ENCODE measurements at places on chromosomes 2 and 18.

GRCh38 chr2:168138374-168138773 lies 109.0 kb downstream of the STK39 start:
- DNase-seq: no peak

DNA sequence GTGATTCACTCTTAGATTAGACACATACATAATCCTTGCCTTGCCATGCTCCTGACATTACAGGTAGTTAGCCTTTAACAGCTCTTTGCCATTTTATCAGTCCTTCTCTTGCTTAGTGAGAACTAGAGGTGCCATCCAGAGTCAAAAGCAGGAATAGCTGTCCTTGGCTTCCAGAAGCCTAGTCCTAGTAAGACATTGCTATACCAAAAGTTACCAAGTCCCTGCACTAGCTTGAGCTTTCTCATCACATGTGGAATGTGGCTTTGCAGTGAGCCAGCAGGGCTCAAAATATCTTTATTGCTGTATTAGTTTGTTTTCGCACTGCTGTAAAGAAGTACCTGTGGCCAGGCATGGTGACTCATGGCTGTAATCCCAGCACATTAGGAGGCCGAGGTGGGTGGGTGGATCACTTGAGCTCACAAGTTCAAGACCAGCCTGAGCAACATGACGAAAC lies 104.7 kb upstream of the NOSTRIN start:
- no peak for DNase-seq

GRCh38 chr2:46663614-46664013 lies 184.2 kb downstream of the TMEM247 start:
- DNase-seq: no peak

DNA sequence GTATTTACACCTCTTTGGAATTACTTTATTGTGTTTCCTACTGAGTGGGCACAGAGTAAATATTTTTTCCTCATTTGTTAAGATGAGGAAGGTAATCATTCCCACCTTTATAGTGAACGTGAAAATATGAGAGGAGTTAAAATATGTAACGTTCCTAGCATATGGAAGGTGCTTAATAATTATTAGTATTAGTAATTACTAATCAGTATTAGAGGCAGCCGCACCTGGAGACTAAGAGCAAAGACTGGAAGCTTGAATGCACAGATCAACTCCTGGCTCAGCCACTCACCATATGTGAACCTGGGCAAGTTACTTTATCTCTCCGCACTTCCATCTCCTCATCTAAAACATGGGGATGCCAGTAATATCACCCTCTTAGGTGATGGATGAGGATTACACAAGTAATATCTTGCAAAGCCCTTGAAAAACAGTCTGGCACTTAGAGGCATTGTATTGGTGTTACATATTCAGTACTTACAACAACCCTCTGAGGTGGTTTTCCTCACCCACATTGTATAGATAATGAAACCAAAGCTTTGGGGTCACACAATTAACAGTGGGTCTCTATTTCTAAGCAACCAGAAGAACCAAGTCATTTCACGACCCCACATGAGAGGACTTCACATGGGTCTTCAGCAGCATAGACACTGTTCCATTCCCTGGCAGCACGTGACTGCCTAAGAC lies 100.3 kb upstream of the KCTD1 start:
- no peak for DNase-seq

- no peak for DNase-seq
These were observed 3.3 kb downstream of the RHBDD1 start for GRCh38 chr2:226839161-226839560.

GRCh38 chr2:78890935-78891334 lies 134.6 kb upstream of the REG3G start:
- no peak for DNase-seq

DNA sequence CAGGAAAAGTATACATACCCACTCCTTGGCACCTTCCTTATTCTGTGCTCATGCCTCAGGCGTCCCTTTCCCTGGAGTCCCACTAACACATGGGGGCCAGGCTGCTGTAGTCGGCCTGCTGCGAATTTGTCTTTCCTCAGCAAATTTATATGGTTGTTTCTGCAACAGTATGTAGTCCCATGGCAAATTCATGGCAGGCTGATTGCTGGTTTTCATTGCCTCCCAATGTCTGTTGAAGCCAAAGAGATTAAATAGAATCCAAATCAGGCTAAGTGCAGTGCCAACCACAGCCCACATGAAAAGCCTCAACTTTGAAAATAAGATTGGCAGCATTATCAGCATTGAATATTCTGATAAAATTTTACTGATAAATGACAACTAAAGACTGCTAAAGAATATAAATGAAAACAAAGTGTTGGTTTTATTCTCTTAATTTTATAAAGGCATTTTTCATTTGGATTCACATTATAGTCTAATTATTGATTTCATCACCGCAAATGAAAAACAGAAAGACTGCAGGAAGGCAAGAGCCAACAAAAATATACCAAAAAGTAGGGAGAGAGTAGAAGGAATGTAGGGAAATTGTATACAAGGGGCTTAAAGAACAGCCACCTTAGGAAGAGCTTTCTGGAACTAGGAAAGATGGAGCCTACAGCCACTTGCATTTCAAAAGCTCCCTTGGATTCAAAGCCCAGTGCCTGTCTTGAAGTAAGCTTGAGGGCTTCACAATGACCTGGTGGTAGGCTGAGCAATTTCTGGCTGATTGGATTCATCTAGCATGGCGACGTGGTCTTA lies 283.7 kb upstream of the MMADHC start:
- DNase-seq: no peak

DNA sequence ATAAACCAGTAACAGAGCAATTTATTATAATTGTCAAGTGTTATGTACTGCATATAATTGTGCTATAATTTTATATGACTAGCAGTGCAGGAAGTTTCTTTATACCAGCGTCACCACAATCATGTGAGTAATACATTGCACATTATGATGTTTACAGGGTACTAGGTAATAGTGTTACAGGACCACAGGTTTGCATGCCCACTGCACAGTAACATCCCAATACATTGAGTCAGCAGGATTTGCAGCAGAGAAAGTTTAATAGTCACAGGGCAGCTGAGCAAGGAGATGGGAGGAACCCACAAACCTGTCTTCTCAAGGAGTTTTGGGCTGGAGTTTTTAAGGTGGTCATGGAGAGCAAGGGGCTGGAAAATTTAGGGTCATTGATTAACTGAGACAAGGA lies 1042.9 kb upstream of the ACVR2A start:
- no peak for DNase-seq

- peak; percentile 62 for DNase-seq
These were observed 16.1 kb upstream of the VPS54 start for GRCh38 chr2:64035072-64035942.

- DNase-seq: no peak
These were observed 140.6 kb downstream of the GCA start for GRCh38 chr2:162484551-162484950.

DNA sequence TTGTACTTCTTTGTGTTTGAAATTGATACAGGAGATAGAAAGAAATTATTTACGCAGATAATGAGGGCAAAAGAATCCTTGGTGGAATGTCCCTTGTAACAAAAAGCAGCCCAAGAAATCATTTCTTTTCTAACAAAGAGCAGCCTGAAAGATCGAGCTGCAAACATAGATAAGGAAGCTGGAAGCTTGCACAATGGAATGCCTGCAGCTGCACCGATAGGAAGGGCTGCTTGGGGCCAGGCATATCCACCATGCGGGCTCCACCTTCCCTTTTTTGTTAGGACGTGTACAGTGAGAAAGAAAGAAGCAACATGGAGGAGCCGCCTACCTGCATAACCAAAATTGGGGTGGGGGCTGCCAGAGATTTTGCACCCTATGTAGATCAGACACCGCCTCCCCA lies 568.7 kb downstream of the METTL4 start:
- DNase-seq: no peak

DNA sequence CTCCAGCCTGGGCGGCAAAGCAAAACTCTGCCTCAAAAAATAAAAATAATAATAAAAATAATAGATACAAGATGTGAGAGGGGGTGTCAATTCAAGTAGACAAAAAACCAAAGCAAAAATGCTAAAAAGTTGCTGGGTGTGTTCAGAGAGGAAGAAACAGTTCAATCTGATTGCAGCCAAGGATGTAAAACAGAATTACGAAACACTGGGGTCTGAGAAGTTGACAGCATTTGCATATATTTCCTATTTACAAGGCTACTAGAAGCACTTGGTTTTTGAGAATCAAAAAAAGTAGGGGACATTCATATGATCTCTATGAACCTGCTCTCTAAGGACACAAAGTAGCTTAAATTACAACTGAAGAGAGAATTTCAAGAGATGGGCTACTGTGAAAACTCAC lies 7.6 kb downstream of the TRIP12 start:
- no peak for DNase-seq

GRCh38 chr2:126723281-126723815 lies 67.4 kb downstream of the GYPC start:
- no peak for DNase-seq

DNA sequence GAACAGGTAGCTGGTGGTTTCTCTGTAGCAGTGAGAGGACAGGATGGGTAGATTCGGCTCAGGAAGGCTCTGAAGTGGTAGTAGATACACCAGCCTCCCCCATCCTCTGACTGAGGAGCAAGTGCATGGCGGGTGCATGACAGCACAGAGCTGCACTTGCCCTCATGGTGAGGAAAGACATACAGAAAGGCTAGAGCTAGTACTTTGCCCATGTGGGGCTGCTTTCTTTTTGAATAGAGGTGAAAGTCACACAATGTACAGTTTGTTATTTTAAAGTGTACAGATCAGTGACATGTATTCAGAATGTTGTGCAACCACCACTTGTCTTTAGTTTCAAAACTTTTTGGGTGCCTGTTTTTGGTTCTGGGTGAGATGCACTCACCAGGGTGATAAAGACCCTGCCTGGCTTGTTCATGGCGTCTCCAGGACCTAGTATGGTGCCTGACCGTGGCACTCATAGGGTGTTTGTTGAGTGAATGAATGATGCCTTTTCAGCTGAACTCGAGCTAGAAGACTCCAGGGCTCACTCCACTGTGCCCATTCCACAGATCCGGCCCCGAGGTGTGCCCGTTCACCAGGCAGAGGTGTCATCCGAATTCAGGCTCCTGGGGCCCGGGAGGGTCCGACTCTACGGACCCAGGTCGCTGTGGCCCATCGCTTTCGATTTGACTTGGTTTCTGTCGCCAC lies 421 bp upstream of the VAMP5 start:
- DNase-seq: no peak

GRCh38 chr2:65430603-65431420 lies 1.6 kb downstream of the SPRED2 start:
- peak; percentile 80 for DNase-seq

GRCh38 chr18:52363861-52364260 lies 23.9 kb downstream of the DCC start:
- no peak for DNase-seq

GRCh38 chr18:48707636-48708296 lies 168.9 kb downstream of the CTIF start:
- DNase-seq: no peak

DNA sequence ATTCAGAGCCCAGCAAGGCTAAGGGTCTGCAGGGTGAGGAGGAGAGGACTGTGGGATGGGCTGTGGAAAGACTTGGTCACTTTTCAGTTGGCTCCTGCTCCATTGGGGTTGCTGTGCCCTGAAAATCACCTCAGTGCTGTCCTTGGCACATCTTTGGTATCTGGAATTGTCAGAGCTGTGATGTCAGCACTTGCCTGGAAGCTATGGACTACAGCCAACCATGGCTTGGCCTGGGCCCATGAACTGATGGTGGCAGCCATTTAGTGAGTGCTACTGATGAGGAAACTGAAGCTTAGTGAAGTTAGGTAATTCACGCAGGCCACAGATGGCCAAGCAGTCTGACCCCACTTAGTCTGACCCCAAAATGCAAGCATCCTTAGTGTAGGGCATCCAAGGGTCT lies 121.8 kb upstream of the SERPINE2 start:
- DNase-seq: no peak

DNA sequence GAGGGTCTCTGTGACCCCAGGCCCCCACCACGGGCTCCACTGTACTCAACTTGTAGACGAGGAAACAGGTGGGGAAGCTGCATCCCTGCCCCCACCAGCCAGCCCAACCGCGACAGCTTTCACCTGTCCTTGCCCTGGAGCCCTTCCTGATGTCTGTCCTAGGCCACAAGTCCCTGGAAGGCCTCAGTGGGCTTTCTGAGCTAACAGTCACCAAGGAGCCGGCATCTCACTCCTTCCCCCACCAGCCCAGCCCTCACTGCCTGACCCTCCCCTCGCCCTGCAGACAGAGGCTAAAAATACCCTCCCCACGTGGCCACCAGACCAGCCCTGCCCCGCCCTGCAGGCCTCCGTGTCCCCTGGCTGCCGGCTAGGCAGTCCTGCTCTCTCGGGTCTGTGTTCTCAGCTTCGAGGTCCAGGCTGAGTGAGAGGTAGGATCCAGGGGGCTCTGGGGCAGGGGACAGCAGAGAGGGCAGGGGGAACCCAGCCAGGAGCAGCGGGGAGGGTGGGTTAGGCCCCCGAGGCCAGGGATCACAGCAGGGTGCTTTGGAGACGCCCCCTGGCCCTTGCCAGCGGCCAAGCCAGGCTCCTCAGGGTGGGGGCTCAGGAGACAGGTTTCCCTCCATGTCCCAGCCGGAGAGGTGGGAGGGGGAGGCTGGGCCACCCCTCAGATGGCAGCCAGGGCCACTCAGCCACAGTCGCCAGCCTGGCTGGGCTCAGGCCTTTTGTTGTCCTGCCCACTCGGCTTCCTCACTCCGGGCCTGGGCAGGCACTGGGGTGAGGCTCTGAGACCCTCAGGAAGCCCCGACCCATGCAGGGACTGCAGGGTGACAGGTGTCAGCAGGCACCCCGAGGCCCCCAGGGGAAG lies at the start of gene KLHL30:
Gene KLHL30, plus strand, starts transcription at position 338 of the 865 bp plus-strand sequence. CDS start 2,087 bp downstream, outside the sequence.
- no peak for DNase-seq
